Stimulated activated CD4-positive, alpha-beta T cell treated with anti-CD3 and anti-CD28 coated beads, Interleukin-2, amount 100 ng/mL, for 24 hours (primary cell): ENCODE measurements at places on chromosomes 2 and 18.

- DNase-seq = no peak
Measured at GRCh38 chr18:57533868-57534510, 52.5 kb downstream of the FECH start.

- DNase-seq = no peak
Measured at GRCh38 chr2:173278794-173279526, 75.7 kb upstream of the CDCA7 start.

- DNase-seq = no peak
Measured at GRCh38 chr2:111062417-111062816, 58.3 kb upstream of the BCL2L11 start.

- no peak for DNase-seq
Measured at GRCh38 chr2:155944218-155944617, 388.3 kb downstream of the NR4A2 start.

- DNase-seq = no peak
Measured at GRCh38 chr2:133756833-133757232, 188.6 kb upstream of the NCKAP5 start.

DNA sequence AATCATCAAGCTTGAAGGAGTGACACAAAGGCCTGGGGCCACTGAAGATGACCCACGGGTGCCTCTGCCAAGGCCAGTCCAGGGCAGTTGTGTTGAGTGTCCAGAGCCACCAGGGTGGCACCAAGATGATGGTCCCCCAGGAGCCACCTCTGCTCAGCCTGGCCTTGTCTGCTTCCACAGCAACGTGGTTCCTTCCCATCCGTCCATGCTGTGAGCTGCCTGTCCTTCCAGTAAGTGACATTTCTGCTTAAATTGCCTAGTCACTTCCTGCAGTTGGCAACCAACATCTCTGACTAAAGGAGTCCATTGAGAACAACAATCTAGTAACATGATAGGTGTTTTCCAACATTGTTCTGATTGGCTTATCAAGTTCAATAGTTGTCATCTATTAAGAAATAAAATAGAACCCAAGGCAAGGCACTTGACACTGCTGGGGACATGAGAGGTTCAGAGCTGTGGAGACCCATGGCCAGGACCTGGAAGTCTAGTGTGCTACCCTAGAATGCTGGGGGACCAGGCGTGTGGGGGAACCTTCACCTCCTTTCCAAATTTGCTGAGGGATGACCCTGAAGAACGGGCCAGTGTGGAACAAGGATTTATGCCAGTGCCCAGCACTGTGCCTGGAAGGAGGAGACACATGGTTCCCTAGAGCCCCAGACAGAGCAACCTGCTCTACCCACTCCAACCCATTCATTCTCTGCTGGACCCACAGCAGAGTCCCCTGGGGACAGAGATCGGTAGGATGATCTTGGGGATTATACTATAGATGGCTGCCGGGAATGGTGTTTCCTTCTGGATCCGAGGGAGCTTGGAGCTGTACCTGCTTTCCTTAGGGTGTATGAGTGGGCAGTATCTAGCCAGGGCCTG is 98.9 kb upstream of the EPC2 start:
- no peak for DNase-seq

- DNase-seq = no peak
Measured at GRCh38 chr2:198376677-198377076, 572.3 kb downstream of the PLCL1 start.

DNA sequence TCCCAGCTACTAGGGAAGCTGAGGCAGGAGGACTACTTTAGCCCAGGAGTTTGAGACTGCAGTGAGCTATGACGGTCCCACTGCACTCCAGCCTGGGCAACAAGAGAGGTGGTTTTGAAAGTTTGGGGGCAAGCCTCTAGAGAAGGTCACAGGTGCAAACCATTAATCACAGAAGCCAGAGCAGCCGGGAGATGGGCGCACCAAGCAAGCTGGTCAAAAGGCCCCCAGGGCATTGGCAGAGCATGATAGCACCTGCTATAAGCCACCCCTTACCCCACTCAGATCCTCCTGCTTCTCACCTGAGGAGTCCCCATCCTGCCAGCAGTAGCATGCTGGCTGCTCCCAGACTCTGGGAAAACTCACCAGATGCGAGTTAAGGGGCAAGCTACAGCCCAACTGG is 116.1 kb upstream of the RAB12 start:
- DNase-seq = no peak

DNA sequence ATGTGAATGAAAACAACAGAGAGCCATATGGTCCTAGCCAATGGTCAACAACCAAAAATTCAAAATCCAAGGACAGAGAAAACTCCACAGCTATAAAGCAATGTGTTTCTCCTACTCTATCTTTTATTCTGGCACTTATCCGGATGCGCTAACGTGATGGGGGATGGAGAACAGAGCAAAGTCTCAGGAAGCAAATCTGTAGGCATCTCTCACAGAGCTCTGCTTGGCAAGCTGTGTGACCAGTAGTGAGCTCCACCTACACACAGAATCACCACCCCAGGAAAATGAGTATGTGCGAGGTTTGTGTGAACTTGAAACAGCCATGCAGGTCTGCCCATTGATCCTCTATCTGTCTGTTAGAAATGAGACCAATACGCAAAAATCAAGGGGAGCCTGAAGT is 584.3 kb downstream of the BCL11A start:
- DNase-seq = no peak

DNA sequence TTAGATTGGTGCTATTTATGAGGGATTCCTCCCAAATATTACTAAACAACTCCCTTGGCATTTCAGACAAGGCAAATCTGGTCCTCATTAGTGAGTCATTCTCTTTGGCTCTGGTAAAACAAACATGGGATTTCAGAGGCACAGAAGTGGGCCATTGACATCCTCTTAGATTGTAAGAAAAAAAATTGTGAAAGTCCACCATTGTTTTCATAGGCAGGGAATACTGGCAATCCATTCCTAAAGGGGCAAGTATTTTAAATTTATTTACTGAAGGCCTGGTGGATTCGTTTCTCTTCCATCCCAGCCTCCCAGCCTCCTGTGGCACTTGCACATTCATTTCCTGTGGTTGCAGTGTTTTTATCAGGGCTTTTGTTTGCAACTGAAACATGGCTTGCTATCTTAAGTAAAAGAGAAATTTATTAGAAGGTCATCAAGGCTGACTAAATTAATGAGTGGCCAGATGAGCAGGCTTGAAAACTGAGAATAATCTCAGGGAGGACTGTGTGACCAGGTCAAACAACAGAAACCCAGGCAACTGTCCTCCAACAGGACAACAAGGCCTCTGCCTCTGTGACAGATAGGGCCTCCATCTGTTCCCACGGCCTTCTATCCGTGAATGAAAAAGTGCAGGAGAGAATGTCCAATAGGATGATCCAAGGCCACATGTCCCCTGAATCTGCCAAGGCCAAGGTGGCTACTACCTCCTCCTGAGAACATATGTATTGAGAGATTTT is 23.1 kb upstream of the TNFAIP6 start:
- no peak for DNase-seq

DNA sequence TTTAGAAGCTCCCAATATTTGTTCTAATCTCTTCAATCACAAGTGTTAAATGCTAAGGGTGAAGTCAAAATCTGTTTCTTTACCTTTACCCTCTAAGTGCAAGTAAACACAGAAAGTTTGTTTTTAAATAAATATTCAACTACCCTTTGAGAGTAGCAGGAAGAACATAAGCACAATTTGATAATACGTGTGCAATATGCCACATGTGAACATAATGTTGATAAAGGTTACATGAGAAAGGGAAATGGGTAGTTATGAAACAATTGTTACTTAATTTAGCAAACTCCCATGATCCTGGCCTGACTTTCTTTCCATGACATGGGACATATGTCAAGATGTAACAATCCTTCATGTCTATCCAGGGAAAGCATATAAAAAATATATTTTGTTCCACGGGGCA is 7.1 kb downstream of the SPRED2 start:
- DNase-seq = no peak

DNA sequence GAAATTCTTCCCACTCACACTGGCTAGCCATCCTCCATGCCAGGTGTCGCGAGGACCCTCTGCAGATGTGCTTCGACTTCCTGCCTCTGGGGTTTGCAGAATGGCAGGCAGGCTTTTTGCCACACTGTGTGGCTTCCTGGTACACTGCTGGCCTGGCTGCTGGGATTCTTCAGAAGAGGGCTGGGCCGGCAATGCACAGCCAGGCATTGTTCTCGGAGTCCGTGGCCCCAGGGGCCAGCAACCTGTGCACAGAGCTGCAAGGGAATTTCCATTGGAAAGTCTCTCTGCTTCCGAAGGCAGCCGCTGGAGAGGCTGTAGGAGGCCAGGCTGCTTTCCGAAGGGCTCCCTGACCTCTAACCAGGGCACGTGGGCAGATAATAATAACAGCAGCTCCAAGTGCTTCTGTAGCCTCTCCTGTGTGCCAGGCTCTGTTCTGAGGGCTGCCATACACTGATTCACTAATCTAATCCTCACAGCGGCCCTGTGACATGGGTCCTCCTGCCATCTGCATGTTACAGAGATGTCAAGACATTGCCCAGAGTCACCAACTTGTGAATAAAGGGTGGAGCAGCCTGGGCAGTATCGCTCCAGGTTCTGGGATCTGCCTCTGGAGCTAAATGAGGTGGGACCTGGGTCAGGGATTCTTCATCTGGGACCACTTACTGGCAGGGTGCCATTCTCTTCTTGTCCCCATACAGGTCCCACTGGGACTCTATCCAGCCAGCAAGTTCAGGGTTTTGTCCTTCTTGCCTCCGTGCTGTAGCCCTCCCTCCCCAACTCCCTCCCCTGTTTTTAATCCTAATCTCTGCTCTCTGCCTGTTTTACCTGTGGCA is 5.0 kb downstream of the LDLRAD4 start:
- no peak for DNase-seq

DNA sequence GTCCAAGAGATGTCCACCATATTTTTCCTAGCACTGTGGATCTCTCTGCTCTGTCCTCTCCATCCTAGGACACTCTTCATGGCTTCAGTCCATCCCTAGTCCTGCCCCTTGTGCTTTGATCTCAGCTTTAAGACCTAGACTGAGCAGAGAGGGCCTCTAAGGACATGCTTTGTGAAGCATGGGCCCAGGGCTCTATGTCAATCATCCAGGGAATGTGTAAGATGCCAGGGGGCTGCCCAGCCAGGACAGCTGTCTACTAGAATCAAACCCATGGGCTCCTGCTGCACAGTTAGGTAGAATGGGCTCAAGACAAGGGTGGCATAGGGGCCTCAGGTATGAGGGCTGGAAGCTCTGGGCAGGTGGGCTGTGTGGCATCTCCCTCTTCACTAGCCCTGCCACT is 24.9 kb downstream of the TET3 start:
- no peak for DNase-seq

DNA sequence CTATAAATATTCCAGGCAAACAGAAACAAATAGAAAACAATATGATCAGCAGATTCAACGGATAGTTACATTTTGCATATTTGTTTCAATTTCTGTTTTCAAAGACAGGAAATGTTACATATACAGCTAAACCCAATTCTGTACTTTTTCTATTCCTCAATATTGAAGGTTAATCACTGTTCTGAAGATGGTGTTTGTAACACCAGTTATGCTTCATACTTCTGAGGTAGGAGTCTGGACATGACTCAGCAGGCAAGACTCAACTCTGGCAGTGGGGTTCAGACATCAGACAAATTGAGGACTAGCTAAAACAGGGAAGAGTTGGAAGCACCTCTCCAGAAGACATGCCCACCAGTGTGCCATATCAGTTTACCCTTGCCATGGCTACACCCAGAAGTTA is 16.6 kb downstream of the SERPINB13 start:
- DNase-seq = no peak

GRCh38 chr2:10266133-10266620 is 36.5 kb upstream of the HPCAL1 start:
- no peak for DNase-seq

DNA sequence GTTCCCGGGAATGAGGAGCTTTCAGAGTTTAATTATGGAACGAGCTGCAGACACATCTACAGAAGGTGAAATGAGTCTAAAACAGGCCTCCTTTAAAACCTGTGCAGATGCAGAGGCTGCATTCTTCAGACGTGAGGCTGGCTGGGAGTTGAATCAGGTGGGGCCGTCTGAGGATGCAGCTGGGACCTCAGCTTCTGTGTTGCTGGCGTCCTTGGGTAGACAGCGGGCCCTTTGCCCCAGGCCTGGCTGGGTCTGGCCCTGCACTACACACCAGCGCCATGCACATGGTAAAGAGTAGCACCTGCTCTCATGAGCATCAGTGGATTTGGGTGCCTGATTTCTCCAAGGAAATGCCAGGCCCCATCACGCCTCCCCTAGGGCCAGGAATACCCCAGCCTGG is 67.3 kb downstream of the TMEM18 start:
- no peak for DNase-seq

- DNase-seq = no peak
Measured at GRCh38 chr2:29013057-29013780, 32.1 kb downstream of the TOGARAM2 start.

- no peak for DNase-seq
Measured at GRCh38 chr2:2793514-2793913, 462.4 kb upstream of the MYT1L start.

- DNase-seq = no peak
Measured at GRCh38 chr18:58562146-58562998, 66.5 kb downstream of the ALPK2 start.

DNA sequence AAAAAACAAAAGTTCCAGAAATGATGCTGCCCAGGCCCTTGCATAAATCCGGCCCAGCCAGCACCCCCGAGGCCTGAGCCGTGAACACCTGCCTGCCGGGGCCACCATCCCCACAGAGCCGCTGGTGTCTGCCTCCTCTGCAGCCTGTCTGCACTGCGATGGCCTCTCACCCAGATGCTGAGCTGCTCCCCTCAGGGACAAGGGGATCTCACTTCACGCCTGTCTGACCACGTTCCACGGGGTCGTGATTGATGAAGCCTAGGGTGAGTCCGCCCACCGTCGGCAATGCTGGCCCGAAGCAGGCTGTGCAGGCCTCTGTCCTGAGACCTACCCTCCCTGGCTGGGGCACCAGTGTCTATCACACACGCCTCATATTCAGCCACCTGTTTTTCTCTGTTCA is 444.2 kb downstream of the EIPR1 start:
- DNase-seq = no peak

GRCh38 chr2:96073170-96073775 is 38.6 kb upstream of the GPAT2 start:
- no peak for DNase-seq

DNA sequence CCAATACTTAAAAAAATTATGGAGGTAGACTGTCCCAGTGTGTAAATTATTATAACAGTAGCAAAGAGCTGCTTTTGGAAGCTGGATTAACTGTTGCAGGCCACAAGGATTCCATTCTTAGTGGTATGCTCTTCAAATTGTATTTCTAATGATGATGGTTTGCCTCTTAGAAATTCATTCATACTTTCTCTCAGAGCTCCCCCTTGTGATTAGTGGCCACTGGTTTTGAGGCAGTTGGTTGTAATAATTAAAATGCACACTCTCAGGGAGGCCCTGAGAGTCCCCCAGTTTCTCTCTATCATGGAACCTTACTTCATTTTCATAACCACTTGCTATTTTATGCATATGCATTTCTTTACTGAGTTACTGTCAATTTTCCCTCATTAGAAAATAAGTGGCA is 122.5 kb downstream of the PLA2R1 start:
- no peak for DNase-seq
